ENCODE measurements at places on chromosomes 5 and 9. TPM values are rescaled to one million over a fixed set of nuclear protein-coding genes. Genes with fewer than 3 reads are reported as not detected.

ANKRD18B gene
- not detected for total RNA-seq

PCDHAC1 gene
- total RNA-seq: 0.82 TPM

DNA sequence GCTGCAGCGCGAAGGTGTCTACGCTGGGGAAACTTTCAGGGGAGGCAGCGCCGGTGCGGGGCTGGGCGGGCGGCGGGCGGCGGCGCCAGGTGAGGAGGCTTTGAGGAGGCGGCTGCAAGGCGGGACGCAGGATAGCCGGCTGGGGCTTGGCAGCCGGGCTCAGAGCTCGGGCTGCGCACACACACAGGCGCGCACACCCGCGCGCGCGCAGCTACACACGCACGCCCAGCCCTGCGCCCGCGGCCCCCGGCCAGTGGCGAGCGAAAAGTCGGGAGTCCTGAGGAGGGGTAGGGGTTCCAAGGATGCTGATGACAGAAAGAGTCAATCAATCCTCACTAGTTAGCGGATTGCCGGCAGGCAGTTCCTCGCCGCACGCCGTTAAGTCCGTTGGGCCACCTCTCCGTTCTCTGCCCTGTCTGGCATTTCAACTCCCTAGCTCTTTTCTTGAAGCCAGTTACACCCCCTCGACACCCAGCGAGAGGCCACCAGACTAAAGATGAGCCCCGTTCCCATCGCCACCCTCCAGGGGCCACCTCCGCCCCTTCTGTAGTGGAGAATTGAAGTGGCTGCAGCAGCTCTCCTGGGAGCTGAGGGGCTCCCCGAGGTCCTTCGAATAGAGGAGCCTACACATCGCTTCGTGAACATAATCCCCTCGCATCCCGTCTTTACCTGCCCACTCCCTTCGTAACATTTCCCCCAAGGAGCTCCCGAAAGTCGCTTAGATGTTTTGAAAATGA lies 1640.3 kb upstream of the C9orf72 start:
- peaks cover 63% of the 10 kb centered on the region for H3K27me3 ChIP-seq
- H3K36me3 ChIP-seq: no peaks in the 10 kb centered on the region
- H3K27ac ChIP-seq: no peak within 1 kb of the TSS
- no peak for DNase-seq
- H3K4me1 ChIP-seq: peaks cover 34% of the 10 kb centered on the region
- peak within 1 kb of the TSS; percentile 47 for H3K4me3 ChIP-seq

DNA sequence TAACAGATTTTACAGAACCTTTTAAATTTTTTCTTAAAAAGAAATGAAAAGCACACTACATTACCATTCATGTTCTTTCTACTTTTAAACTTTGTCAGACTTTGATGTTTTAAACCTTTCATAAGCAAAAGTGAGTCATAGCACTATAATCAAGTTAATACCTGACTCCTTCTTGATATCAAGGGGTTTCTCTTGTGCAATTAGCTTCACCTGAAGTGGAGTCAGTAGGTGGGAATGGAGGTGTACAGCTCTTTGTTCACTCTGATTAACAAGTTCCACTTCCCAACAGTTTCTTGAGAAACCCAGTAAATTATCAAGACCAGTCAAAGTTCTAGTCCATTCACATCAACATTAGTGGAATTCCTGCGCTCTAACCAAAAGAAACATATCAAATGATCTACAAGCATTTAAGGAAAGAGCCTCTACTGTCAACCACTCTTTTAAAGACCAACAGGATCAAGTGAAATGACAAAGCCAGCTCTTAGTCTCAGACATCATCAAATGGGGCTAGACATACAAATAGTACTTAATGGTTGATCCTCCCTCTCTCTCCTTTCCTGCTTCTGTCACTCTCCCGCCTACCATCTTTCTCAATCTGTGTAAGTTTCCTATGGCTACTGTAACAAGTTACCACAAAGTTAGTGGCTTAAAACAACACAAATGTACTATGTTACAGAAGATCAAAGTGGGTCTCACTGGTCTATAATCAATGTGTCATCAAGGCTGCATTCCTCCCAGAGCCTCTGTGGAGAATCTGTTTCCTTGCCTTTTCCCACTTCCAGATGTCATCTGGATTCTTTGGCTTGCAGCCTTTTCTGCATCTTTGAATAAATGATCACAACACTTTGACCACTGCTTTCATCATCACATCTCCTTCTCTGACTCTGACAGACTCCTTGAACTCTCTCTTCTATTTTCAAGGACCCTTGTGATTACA lies 68.0 kb downstream of the HINT1 start:
- no peaks in the 10 kb centered on the region for H3K36me3 ChIP-seq
- H3K27me3 ChIP-seq: no peaks in the 10 kb centered on the region
- no peak for DNase-seq
- no peak overlapping the region for H3K4me3 ChIP-seq
- no peak overlapping the region for H3K27ac ChIP-seq

LCN10 gene
- total RNA-seq: 2.1 TPM

PRLR gene
- total RNA-seq: 0.71 TPM

DNA sequence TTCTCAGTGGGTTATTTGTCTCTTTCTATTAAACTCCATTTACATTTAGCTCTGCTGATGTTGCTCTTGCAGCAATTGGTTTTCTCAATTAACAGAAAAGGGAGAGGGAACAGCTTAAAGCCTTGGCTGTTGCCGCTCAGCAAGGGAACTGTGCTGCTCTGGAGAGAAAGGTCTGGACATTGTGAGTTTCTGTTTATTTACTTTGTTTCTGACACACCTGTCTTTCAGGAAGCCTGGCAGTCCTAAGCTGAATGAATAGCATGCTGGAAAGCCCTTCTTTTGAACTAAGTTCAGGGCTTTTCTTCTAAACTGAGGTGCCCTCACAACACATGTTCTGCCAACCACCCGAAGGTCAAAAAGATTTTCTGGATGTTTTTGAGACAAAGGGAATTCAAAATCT lies 491.9 kb downstream of the PDE4D start:
- H3K27me3 ChIP-seq: no peaks in the 10 kb centered on the region
- H3K4me1 ChIP-seq: peaks cover 8% of the 10 kb centered on the region
- H3K36me3 ChIP-seq: no peaks in the 10 kb centered on the region
- H3K27ac ChIP-seq: no peak overlapping the region
- DNase-seq: no peak

- DNase-seq: peak; percentile 87
- peak overlapping the region; percentile 2 for H3K4me3 ChIP-seq
- no peaks in the 10 kb centered on the region for H3K27me3 ChIP-seq
- H3K27ac ChIP-seq: peak overlapping the region; percentile 93
- no peaks in the 10 kb centered on the region for H3K36me3 ChIP-seq
Measured at GRCh38 chr9:134375430-134376385, 49.5 kb downstream of the RXRA start.

GRCh38 chr5:173633304-173633703 lies 16.9 kb upstream of the BOD1 start:
- no peak for DNase-seq
- no peaks in the 10 kb centered on the region for H3K4me1 ChIP-seq
- H3K27ac ChIP-seq: no peak overlapping the region
- H3K36me3 ChIP-seq: no peaks in the 10 kb centered on the region
- H3K27me3 ChIP-seq: no peaks in the 10 kb centered on the region
- H3K4me3 ChIP-seq: no peak overlapping the region

TRMT10B gene
- total RNA-seq: 8.7 TPM

DNA sequence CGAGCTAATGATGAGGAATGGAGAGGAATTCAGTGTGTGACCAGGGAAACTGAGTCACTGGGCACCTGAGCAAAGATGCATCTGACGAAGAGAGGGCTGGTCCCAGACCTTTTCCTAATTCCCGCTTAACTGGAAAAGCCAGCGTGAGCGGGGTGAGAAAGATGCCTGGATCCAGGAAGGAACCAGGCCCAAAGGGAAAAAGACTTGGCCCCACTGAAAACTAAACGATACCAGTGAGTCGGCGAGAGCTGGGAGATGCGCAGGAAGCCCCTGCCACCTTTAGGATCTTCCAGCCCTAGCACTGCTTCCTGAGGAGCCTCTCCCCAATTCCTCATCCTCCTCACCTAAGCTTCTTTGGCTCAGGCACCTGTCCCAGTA lies 499 bp upstream of the FCHSD1 start:
- peaks cover 18% of the 10 kb centered on the region for H3K36me3 ChIP-seq
- peak overlapping the region; percentile 77 for H3K4me3 ChIP-seq
- peak overlapping the region; percentile 66 for H3K27ac ChIP-seq
- peaks cover 15% of the 10 kb centered on the region for H3K4me1 ChIP-seq
- no peaks in the 10 kb centered on the region for H3K27me3 ChIP-seq

SLC4A9 gene
- not detected for total RNA-seq

SLCO6A1 gene
- total RNA-seq: not detected

DNA sequence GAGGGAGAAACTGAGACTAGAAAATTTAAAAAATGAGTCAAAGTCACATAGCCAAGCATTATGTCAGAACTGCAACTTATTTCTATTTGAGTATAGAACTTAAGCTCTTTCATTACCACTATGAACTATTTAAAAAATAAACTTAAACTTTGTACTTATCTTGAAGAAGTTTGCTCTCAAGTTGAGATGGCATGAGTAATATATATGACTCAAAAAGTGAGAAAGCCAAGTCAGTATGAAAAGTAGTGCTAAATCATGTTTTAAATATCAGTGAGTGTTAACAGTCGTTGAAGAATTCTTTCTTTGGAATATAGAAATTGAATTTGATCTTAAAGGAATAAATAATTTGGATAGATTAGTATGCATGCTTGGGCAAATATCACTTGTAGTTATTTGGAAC lies 36.3 kb upstream of the CDH10 start:
- DNase-seq: no peak
- H3K27me3 ChIP-seq: no peaks in the 10 kb centered on the region
- H3K4me1 ChIP-seq: no peaks in the 10 kb centered on the region
- no peak overlapping the region for H3K4me3 ChIP-seq
- no peaks in the 10 kb centered on the region for H3K36me3 ChIP-seq

LRRC19 gene
- not detected for total RNA-seq

DNA sequence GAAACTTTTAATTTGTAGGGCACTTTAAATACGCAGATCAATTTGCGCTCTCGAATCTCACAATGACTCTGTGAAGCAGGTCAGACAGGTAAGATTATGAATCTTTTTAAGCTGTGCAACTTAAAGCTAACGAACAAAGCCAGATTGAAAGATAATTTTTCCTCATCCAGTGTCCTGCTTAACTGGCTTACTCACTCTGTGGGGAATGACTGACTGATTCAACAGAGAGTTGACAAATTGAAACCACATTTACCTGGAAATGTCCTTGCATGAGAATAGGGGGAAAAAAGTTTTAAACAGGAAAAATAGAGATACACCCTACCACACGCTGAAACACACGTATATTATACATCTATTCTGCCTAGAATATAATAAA lies 187.9 kb downstream of the MAN2A1 start:
- H3K4me1 ChIP-seq: no peaks in the 10 kb centered on the region
- no peaks in the 10 kb centered on the region for H3K27me3 ChIP-seq
- no peak overlapping the region for H3K4me3 ChIP-seq

- peak overlapping the region; percentile 99 for H3K4me3 ChIP-seq
- H3K27me3 ChIP-seq: no peaks in the 10 kb centered on the region
- H3K4me1 ChIP-seq: peaks cover 24% of the 10 kb centered on the region
- no peak for DNase-seq
- peak overlapping the region; percentile 94 for H3K27ac ChIP-seq
- H3K36me3 ChIP-seq: no peaks in the 10 kb centered on the region
Measured at GRCh38 chr5:176447591-176447977, 601 bp upstream of the FAF2 start.

GRCh38 chr9:107119735-107120134 lies 163.3 kb upstream of the RAD23B start:
- H3K27ac ChIP-seq: no peak overlapping the region
- H3K27me3 ChIP-seq: no peaks in the 10 kb centered on the region

DNA sequence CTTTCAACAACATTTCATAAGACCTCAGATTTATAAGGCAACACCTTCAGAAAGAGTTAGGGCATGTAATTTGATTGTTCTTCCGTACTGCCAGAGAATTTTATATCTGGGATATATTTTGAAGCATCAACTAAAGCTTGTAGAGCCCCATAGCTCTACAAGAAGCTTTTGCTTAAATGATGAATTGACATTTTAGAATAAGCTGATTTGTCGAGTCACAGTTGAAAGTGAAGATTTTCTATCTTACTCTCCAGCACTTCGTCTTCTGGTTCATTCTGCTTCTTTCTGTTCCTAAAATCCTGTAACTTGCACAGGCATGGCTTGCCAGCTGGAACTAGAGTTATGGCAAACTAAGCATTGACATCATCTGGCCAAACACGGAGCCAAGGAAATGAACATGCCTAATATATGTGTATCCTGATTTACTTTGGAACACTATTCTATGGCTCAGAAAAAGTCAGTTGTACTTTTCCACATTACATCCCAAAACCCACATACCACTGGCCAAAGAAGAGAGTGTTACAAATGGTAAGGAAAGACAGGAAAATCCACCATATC lies 68.6 kb upstream of the MAST4 start:
- no peak for DNase-seq
- no peaks in the 10 kb centered on the region for H3K36me3 ChIP-seq
- H3K4me3 ChIP-seq: no peak overlapping the region
- no peaks in the 10 kb centered on the region for H3K4me1 ChIP-seq
- no peaks in the 10 kb centered on the region for H3K27me3 ChIP-seq

- no peak for DNase-seq
- H3K27me3 ChIP-seq: no peaks in the 10 kb centered on the region
- H3K27ac ChIP-seq: no peak overlapping the region
- H3K4me3 ChIP-seq: no peak overlapping the region
- no peaks in the 10 kb centered on the region for H3K36me3 ChIP-seq
Measured at GRCh38 chr9:79264041-79264440, 307.7 kb upstream of the TLE4 start.

ANKRD18A gene
- under 0.01 TPM for total RNA-seq

CDKN2A gene
- 6.1 TPM for total RNA-seq

CDH6 gene
- total RNA-seq: 2.9 TPM

TMEFF1 gene
- not detected for total RNA-seq

PDLIM4 gene
- total RNA-seq: 133 TPM

DNA sequence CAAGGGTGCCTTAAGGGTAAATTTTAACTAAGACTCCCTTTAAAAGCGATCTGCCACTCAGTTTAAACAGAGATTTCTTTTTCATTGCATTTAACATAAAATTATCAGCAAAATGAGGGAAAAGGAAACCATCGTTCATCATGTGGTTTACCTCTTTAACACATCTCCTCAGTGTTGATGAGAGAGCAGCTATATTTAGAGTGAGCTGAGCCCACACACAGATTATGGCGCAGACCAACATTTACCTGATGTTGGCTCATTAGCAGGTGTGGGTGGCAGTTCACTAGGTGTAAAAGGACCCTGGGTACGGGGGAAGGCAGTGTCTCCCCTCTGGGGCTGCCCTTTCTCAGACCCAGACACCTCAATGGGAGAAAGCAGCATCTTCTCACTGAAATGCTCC lies 149.8 kb downstream of the ENTREP1 start:
- DNase-seq: no peak
- no peak overlapping the region for H3K27ac ChIP-seq
- H3K27me3 ChIP-seq: no peaks in the 10 kb centered on the region
- H3K36me3 ChIP-seq: no peaks in the 10 kb centered on the region

- no peak overlapping the region for H3K27ac ChIP-seq
- H3K36me3 ChIP-seq: no peaks in the 10 kb centered on the region
- no peak overlapping the region for H3K4me3 ChIP-seq
- peak; percentile 67 for DNase-seq
- H3K4me1 ChIP-seq: no peaks in the 10 kb centered on the region
Measured at GRCh38 chr9:38038307-38039089, 30.5 kb downstream of the SHB start.

GRCh38 chr9:81595887-81596543 lies 93.3 kb downstream of the TLE1 start:
- peaks cover 16% of the 10 kb centered on the region for H3K4me1 ChIP-seq
- peaks cover 29% of the 10 kb centered on the region for H3K36me3 ChIP-seq
- no peak for DNase-seq
- no peak overlapping the region for H3K4me3 ChIP-seq
- no peaks in the 10 kb centered on the region for H3K27me3 ChIP-seq
- H3K27ac ChIP-seq: no peak overlapping the region

- no peak for DNase-seq
- no peaks in the 10 kb centered on the region for H3K4me1 ChIP-seq
- no peaks in the 10 kb centered on the region for H3K27me3 ChIP-seq
- no peak overlapping the region for H3K4me3 ChIP-seq
Measured at GRCh38 chr9:116494815-116495634, 192.1 kb upstream of the TRIM32 start.

PRDM12 gene
- total RNA-seq: not detected
